HAP-1 (cell line): ENCODE measurements at places on chromosomes 1 and 21.

GRCh38 chr1:24199291-24199900 is 12.3 kb upstream of the IFNLR1 start:
- peak; percentile 79 for DNase-seq

- no peak for DNase-seq
These were observed 1.6 kb downstream of the PALMD start for GRCh38 chr1:99647490-99647889.

DNA sequence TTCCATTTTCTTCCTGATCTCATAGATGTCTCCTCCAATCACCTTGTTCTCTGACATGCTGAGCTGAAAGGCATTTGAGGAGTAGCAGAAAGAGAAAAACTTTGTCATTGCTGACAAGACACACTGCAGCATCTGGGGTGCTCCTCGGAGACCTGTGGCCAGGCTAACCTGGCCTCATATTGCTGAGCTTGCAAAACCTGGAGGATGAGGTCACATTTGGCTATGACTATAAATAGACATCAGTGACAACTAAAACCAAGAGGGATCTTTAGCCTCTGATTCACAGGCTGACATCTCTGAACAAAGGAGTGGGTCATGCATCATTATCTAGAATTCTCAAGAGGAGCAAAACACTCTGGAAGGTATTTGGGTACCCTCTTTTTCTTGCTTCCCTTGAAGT is 83.7 kb downstream of the PROX1 start:
- no peak for DNase-seq

DNA sequence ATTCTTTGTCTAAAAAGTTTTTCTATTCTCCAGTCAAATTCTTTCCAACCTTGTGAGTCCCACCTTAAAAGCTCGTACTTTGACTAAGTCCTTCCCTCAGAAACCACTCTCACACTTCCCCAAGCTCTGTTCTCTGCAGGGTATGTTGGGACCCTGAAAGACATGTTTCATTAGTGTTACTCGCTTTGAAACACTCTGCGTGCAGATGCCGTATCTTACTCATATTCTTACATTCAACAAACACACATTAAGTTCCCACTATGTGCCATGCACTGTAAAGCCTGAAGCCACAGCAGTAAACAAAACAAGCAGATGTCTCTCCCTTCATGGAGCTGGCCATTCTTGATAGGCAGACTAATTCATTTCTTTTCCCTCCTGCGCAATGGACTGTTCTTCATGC is 229.7 kb downstream of the RERE start:
- DNase-seq, result no peak

GRCh38 chr1:150414592-150414991 is 50.6 kb downstream of the RPRD2 start:
- no peak for DNase-seq

DNA sequence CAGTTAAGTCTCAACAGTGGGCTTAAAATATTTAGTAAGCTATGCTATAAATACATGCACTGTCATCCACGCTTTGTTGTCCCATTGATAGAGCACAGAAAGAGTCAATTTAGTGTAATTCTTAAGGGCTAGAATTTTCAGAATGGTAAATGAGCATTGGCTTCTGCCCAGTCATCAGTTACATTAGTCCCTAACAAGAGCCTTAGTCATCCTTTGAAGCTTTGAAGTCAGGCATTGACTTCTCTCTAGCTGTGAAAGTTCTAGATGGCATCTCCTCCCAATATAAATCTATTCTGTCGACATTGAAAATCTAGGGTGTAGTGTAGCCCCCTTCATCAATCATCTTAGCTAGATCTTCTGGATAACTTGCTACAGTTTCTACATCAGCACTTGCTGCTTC is 12.0 kb upstream of the LPGAT1 start:
- no peak for DNase-seq

GRCh38 chr1:184860985-184861754 is 106.5 kb upstream of the EDEM3 start:
- no peak for DNase-seq

- no peak for DNase-seq
These were observed 32.6 kb upstream of the HTR1D start for GRCh38 chr1:23249787-23250454.

- DNase-seq, result no peak
These were observed 6.4 kb upstream of the PEF1 start for GRCh38 chr1:31651089-31651420.

GRCh38 chr1:82044111-82044510 is 243.4 kb downstream of the ADGRL2 start:
- DNase-seq, result no peak

GRCh38 chr1:17161137-17161740 is 42.0 kb upstream of the PADI2 start:
- DNase-seq, result no peak

GRCh38 chr1:231124746-231125145 is 37.1 kb upstream of the TRIM67 start:
- no peak for DNase-seq

DNA sequence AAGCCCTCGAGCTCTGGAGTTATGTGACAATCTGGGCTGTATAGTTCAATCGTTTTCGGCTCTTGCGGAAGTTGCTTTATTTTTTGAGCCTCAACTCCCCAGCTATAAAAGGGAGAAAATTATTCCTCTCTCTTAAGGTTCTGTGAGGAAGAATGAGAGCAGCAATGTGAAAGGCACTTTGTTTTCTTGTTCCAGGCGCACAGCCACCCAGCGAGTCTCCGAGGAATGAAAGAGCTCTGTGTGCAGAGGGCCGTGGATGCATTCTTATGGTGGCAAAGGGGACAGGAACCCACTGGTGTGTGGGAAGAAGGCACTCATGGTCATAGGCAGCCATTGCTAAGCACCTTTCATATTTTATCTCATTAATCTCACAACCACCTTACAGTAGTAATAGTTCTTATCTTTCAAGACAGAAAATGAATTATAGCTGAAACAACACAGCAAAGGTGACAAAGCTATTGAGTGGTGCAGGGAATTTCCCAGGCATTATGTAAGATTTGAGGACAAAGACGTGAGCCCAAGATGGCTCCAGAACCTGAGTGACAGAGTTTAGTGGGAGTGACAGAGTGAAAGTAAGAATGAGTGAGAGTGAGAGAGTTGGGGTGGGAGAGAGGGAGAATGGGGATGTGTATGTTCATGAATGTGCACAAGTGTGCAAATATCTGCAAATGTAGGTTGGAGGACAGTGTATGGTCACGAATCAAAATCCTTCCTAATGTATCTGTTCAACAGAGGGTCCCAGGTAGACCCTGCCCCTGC is 9.4 kb downstream of the CYP2J2 start:
- DNase-seq, result no peak
